ENCODE measurements at places on chromosomes 1 and 21.

DNA sequence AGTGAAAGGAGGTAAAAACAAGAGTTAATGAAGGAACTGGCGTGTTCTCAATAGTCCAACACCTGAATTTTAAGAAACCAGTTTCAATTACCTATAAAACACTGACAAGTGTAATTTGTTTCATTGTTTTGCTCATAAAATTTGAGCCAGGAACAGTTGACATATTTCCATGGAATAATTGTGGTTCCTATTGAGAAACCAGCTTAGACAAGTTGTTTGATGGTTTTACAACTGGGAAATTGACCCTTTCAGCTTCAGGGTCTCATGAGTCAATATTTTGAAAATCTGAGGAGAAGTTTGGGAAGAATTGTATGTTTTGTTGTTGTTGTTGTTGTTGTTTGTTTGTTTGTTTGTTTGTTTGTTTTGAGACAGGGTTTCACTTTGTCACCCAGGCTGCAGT lies 69.1 kb upstream of the GADD45A start:
- DNase-seq: no peak

DNA sequence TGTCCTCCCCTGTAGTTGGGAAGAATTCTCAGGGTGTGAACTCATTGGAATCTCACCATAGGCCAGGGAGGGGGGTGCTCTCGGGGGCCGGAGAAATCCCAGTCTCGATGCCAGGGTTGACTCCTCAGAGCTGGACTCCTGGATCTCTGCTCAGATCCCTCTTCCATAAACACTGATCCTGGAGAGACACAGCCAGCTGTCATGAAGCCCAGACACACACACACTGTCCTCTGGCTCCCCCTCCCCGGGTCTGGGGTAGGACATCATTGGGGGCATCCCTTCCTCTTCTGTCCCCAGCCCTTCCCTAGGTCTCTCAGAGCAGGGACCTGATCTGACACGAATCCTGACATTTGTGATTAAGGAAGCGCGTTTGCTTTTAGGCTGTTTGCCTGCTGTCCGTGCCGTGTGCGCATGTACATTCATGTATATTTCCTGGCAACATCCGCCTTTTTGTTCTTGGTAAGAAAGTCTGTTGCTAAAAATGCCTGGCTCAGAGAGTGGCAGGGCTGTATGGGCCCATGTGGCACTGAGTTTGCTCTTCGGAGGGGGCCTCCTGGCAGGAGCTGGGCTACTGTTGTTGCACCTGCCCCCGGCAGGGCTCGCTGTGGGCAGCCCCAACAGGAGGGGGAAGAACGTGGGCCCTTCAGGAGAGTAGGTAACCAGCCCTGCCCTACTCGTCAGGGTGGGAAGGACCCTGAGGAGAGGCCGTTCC lies 45.4 kb upstream of the SELENON start:
- no peak for DNase-seq

GRCh38 chr1:214135886-214136285 lies 145.1 kb upstream of the SMYD2 start:
- no peak for DNase-seq

GRCh38 chr1:117826540-117827078 lies 102.8 kb downstream of the GDAP2 start:
- no peak for DNase-seq

GRCh38 chr1:86594284-86594770 lies 47.4 kb downstream of the CLCA4 start:
- DNase-seq: no peak

GRCh38 chr21:36768496-36768895 lies 69.6 kb downstream of the SIM2 start:
- no peak for DNase-seq

DNA sequence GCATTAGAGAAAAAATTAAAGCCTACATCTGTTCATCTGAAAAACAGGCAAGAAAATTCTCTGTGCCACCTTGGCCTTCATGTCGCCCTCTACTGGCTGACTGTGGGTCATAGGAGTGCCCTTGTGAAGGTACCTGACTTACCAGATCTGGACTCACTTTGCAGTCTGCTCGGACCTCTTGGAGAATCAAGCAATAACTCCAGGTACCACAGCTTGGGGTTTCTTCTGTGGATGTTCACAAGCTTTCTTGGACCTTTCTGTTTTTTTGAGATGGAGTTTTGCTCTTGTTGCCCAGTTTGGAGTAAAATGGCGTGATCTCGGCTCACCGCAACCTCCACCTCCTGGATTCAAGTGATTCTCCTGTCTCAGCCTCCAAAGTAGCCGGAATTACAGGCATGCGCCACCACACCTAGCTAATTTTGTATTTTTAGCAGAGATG lies 2.4 kb upstream of the PRAMEF18 start:
- DNase-seq: no peak

DNA sequence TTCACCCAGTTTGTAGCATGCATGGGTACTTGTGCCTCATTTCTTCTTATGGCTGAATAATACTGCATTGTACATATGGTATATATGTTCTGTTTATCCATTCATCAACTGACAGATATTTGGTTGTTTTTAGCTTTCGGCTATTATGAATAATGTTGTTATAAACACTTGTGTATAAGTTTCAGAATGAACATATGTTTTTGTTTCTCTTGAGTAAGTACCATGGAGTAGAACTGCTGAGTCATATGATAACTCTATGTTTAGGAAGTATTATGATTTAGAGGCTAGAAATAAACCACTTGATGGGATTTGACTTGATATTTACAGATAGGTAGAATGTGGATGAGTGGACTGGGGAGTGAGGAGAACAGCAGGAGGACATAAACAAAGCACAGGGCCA lies 48.6 kb downstream of the WNT2B start:
- no peak for DNase-seq

DNA sequence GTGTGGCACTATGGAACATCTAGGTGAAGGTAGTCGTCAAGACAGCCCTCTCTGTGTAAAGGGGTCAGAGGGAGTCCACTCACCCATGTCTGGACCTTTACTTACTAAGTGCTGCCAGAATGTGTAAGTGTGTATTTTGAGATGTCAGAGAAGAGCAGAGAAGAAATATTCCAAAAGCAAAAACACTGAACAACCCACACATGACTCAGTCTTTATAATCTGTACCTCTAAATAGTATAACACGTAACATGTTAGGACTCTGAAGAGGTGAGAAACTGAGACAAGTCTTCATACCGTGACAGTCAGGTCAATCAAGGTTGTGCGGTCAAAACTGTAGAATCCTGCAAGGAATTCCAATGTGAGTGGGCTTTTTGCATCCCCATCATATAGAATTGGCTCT lies 555.2 kb downstream of the LMO4 start:
- no peak for DNase-seq

- peak; percentile 35 for DNase-seq
These were observed 25.2 kb upstream of the SSX2IP start for GRCh38 chr1:84715342-84716019.

DNA sequence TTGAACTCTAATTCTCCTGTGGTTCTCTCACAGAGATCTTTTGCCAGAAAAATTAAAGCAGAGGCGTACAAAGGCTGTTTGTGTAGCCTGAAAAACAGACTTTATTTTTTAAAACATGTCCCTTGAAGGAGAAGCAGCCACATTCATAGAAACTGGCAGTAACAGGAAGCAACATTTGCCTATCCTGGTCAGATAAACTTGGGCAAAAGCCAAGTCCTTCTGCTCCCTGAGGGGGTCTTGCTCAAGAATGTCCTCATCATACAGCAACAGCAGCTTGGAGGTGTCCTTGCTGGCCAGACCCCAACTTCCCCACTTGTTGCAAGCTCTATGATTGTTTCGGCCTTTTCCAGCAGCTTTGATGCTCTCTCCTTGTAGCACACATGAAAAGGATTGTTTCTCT lies 36.3 kb downstream of the MSTO1 start:
- DNase-seq: no peak

GRCh38 chr1:23100074-23100748 lies 68.4 kb downstream of the LUZP1 start:
- DNase-seq: no peak

Measured in glutamatergic neuron (in vitro differentiated cells).